NCI-H2227 treated with DMSO at 0.1 percent for 48 hours (cell line): ENCODE measurements at places on chromosomes 2 and 18.
A peak's percentile ranks its signal among the peaks of the same experiment; 100 is the strongest.

- no peak for DNase-seq
Observed at GRCh38 chr2:44957656-44958327, 16.3 kb downstream of the SIX3 start.

DNA sequence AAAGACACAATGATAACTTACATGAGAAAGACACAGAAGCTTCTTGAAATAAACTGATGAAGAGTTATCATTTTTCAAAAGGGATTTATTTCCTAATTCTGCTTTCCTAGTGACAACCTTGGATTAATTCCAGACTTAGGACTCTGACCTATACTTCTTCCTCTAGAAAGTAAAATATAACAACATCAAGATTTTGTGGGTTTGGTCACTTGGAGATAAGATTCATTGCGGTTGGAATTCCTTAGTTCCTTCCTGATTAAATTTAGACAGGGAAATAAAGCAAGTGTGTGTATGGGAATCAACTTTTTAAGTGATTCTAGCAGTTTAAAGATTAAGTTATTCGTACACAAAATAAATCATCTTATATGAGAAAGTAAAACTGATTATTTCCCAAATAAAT lies 208.4 kb upstream of the CCDC150 start:
- DNase-seq, result no peak

DNA sequence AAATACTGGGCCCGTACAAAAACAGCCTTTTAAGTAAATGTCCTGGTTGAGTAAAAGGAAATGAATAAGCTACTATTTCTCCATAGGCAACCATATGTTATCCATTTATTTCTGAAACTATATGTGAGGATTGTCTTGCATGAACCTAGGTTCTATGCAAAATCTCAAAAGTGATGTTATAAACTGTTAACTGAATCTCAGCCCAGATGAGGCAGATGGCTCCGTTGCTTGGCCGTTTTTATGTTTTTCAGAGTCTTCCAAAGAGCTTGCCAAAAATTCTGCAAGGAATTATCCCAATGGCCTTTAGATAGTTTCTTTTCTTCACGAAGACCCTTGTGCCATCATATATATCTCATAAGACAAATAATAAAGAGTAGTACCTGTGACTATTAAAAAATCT lies 1669.5 kb upstream of the DDX18 start:
- DNase-seq, result no peak

DNA sequence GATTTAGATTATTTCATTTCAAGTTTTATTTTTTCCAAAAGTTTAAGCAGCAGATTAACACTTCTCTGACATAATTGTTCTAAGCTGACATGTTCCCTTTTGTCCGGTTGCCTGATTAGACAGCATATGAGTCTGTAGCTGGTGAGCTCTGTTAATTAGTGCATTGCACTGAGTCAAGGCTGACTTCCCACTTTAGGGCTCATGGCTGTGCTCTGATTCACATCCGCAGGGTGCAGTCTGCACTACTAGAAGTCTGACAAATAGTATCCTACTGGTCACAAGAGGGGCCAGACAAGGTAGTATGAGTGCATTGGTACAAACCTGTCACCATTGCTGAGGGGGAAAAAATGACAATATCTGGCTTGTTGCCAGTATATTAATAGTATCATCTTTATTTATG lies 443.9 kb upstream of the ZNF804A start:
- no peak for DNase-seq

DNA sequence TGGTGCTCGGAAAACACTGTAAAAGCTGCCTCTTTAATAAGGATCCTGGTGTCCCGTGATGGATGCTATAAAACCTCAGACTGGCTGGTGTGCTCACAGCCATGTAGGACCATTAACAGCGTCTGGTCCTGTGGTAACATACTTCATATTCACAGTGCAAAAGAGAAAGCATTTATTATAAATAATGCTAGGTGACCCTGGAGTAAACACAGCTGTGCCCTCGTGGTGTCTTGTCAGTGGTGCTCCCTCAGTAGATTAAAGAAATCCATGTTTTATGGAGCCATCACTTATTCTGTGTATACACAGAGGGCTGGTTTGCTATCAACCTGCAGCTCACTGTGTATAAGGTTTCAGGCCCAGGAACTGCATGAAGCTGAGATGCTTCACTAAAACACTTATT lies 106.9 kb downstream of the CDK15 start:
- DNase-seq, result peak; percentile 73

DNA sequence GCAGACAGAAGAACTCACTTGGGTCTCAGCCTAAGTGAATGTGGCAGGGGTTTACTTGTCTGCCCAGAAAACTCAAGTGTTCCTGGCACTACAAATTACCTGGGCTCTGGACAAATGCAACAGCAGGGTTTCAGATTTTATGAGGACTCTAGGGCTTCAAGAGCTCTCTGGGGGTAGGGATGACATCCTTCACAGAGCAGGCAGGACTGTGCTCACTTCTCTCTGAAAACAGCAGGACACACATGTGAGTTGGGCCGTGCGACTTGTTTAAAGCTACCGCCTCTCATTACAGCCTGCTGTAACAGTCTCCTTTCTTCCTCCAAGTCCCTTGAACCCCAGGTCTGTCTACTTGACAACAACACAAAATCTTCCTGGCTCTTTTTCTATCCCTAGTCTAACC lies 212.6 kb downstream of the EN1 start:
- DNase-seq, result no peak

DNA sequence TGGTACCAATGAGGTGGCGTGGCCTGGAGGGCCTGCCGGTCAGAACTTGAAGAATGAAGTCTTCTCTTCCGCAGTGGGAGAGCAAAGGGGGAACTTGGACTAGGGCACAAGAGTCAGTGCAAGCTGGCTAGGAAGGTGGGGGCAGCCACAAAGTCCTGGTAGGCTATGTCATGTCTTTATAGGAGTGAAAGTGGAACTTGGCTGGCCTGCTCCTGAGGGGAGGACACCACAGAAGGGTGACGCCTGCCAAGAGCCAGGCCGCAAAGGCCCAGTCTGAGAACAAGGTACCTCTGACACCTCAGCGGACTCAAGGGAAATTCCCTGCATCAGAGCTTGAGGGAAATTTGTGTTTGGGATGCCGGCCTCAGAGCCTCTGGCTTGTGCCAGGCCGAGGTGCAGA lies 32.2 kb upstream of the MAP3K20 start:
- DNase-seq, result no peak

- peak; percentile 72 for DNase-seq
Observed at GRCh38 chr2:216171011-216171410, 61.9 kb downstream of the XRCC5 start.

GRCh38 chr2:8279506-8279905 lies 402.4 kb upstream of the ID2 start:
- DNase-seq, result no peak

DNA sequence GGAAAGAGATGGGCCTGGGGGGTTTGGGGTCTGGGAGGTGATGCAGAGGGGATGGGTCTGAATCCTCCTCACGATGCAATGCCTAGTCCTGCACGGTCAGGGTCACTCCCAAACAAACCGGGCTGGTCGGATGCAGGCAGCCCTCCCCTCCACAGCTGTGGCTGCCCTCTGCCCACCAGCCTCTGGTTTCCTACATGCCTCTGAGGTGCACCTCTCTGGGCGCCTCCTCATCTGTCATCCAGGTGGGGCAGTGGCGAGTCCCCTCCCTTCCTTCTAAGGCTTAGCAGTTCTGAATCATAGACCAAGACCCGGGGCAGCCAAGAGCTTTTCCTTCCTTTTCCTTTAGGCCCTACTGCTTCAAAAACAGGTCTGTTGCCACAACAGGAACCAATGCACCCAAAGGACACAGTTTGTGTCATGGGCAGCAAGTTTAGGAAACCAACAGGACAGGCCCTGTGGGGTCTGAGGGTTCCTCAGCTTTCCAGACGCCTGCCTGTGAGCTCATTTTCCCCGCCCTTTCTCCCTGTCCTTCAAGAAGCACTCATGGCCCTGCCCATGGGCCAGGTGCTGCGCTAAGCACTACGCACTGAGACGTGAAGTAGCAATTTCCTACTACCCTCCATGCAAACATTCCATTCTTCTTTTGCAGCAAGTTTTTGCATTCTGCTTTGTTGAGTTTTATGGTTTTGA lies 6.5 kb upstream of the MAL start:
- no peak for DNase-seq

DNA sequence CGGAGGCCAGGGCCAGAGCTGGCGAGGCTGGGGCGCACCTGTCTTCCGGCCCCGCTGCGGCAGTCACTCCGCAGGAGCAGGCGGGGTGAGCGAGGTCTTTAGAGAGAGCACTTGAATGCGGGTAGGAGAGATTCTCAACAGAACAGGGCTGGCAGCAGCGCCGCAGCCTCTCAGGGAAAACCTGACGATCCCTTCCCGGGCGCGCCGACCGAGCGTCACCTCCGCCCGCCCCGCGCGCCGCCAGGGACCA lies 526 bp downstream of the PRKRA start:
- no peak for DNase-seq

DNA sequence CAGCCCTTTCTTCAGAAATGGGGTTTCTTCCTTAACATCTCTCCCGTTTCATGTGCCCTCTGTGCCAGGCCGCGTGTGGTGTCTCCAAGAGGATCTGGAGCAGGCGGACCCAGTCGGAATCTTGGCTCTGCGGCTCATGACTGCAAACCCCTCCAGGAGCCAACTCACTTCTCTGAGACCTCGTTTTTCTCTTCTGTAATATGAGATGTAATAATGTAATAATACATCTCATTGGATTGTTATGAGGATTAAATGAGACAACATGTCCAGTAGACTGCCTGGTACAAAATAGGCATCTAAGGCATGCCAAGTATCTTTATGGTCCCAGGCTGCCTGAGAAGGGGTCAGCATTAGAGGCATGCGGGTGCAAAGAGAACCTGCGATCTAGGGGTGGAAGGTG lies 221.3 kb upstream of the REV1 start:
- DNase-seq, result no peak

- DNase-seq, result no peak
Observed at GRCh38 chr2:200944467-200945394, 18.7 kb downstream of the ORC2 start.

DNA sequence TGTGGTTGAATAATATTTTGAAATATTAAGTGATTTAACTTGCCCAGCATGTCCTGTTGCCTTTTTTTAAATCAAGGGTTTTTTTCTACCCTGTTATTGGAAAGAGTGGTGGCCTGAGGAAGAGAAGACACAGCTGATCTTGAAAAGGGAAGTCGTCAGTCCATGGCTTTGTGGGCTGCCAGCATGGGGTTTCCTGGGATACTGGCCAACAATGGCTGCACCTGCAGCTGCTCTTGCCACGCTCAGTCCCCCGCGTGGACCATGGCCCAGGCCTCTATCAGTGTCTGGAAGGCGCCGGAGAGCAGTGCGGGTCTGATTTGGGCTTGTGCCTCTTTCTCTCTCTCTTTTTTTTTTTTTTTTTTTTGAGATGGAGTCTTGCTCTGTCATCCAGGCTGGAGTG lies 99.3 kb downstream of the ASB1 start:
- DNase-seq, result no peak

GRCh38 chr2:200765139-200765951 lies 46.4 kb upstream of the BZW1 start:
- DNase-seq, result peak; percentile 31

DNA sequence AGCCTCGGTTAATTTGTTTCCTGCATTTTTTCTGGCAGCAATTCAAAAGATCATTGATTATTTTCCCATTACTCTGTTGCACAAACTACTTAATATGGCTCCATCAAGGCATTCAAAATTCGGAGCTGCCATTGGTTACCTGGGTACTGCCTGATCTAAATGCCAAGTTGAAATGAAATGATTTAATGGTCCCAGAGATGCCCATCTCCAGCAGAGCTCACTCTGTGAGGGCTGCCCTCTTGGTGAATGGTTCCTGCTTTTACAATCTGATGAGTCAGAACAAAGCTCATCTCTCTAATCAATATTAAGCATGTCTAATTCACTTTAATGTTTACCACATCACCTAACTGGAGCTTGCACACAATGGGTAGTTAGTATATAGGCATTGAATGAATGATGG lies 126.1 kb downstream of the CTNNA2 start:
- no peak for DNase-seq

GRCh38 chr2:38500283-38500634 lies 102.5 kb downstream of the HNRNPLL start:
- DNase-seq, result no peak

- no peak for DNase-seq
Observed at GRCh38 chr18:48136827-48137373, 206.4 kb upstream of the SMAD2 start.

- DNase-seq, result no peak
Observed at GRCh38 chr2:60411295-60411694, 142.2 kb downstream of the BCL11A start.

GRCh38 chr2:222568865-222569264 lies 87.0 kb downstream of the FARSB start:
- no peak for DNase-seq

DNA sequence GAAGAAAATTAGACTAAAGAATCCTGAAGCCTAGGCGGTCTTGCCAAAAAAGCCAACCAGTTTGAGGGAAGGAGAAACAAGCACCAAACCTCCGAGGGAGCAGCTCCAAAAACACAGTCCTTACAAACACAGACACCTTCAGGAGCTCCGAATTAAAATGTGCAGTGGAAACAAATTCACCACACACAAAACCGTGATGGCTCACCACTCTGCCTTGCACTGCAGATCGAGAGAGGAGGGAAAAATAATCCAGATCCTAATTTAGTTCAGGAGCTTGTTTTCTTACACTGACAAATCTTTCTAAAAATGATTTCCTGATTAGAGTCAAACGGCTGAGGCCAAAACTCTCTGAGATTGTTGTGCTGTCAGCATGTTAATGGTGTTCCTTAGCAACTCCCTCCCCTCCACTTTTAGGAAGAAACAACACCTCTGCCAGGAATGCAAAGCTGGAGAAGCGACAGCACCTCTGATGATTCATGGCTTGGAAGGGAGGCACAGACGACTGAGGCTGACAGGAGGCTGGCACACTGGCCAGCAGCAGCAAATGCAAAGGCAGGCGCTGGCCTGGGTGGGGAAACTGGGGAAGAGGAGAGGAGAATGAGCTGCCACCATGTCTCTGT lies 249.4 kb upstream of the KLHL29 start:
- DNase-seq, result peak; percentile 51

- no peak for DNase-seq
Observed at GRCh38 chr18:24227977-24228666, 89.3 kb downstream of the CABYR start.

GRCh38 chr2:102025583-102026267 lies 34.0 kb downstream of the IL1R2 start:
- no peak for DNase-seq

DNA sequence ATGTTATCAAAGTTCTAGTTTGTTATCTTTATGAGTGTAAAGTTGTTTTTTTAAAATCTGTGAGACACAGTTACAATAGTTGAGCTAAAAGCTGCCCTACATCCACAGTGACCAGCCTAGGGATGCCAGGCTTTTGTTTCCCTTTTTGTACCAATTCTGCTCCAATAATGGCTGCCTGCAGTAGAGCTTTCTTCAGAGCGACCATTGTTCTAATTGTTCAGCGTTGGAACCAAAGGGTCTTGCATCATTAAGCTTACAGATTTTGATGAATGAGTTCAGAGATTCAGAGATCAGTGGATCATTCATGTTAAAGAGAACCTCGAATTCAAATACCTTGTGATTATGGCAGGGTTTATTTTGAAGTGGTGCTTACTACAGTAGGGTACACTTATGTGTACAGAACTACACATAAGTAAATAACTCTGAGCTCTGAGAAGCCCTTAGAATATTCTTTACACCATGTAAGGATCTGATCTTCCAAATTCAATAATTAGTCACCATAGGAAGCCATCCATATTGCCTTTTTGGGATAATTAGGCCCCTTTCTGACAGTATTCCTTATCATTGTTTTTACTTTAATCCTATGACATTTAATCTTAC lies 157.9 kb downstream of the MYO1B start:
- DNase-seq, result no peak
